ENCODE measurements at places on chromosomes 16 and 17. TPM values are rescaled to one million over a fixed set of nuclear protein-coding genes. Genes with fewer than 3 reads are reported as not detected.

Gene TBX21
- total RNA-seq = under 0.01 TPM

Gene E4F1
- 20.9 TPM for total RNA-seq

Gene HCRT
- total RNA-seq = not detected

Gene DLX3
- not detected for total RNA-seq

Gene PITPNM3
- total RNA-seq = 0.09 TPM

Gene PRR35
- total RNA-seq = not detected

Gene FOXL1
- total RNA-seq = 2.1 TPM

Gene CIITA
- total RNA-seq = 0.33 TPM

Gene SGSM2
- total RNA-seq = 31.7 TPM

Gene KCNJ16
- not detected for total RNA-seq

Gene TBX6
- total RNA-seq = 0.26 TPM

Gene MT1M
- total RNA-seq = 0.54 TPM

Gene RAP1GAP2
- total RNA-seq = 0.60 TPM

Gene CCL17
- total RNA-seq = not detected

Gene LCAT
- 2.8 TPM for total RNA-seq

Gene CCL5
- total RNA-seq = 0.33 TPM

Gene MYL11
- not detected for total RNA-seq

Gene DPEP3
- total RNA-seq = 0.09 TPM

Gene CKLF
- 66.7 TPM for total RNA-seq

Gene MT3
- not detected for total RNA-seq

Gene MEIOC
- not detected for total RNA-seq

Gene CCDC154
- total RNA-seq = 0.17 TPM

Gene ARHGAP23
- 34.1 TPM for total RNA-seq

Gene RBFOX1
- not detected for total RNA-seq

Gene MKS1
- total RNA-seq = 14.4 TPM

Gene ASB16
- total RNA-seq = not detected

Gene HNF1B
- total RNA-seq = not detected

Gene TNS4
- not detected for total RNA-seq

Gene ERBB2
- total RNA-seq = 0.76 TPM
